RWPE1 (cell line): ENCODE measurements at places on chromosomes 3 and 15.
A peak's percentile ranks its signal among the peaks of the same experiment; 100 is the strongest.

DNA sequence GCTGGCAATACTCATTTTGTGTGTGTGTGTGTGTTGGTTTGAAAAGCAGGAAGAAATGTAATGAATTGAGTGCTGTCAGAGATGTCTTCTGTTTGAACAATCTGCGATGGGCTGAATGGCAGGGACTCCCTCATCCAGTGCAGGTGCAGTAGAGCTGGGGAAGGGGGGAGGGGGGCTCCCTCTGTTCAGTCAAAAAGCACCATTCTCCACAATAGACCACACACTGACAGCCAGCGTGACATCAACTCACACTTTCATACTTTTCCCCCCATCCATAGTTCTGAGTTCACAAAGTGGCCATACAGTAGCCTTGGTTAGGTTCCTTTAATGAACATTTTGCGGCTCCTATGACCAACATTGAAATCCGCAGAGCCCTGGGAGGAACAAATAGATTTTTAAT, 10.4 kb downstream of the SOX2 start:
- DNase-seq, result no peak

DNA sequence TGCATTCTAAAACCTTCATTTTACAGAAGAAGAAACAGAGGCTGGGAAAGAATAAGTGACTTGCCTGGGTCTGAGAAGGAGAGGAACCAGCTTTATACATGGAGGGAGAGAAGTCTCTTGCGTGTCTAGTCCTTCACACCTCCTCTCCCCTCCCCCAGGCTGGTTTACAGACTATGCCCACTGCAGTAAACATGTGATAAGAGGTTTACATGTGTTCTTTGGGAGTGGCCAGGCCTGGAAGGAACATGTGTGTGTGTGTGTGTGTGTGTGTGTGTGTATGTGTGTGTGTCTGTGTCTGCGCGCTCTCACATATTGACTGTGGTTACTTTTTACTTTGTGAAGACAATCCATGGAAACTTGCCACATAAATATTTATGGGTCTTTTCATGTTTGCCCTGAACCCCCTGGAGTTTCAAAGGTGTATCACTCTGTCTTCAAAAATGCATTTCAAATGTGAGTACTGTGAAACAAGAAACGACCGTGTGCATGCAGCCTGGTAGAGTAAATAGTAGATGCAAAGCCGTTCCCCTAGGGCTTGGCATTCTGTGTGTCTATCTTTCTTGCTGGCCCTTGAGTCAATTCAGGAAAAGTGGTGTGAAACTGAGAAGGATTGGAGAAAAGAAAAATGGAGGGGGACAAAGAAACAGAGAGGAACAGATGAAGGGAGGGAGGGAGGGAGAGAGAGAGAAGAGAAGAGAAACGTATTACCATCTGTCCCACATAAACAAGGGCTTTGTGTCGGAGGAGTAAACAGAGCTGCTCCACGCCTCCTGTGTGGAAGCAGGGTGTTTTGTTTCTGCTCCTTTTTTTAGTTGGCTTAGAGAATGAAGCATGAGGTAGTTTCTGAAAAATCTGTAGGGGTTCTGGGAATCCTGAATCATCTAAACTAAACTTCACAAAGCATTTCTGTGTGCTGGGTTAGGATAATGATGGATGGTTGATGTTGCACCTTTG, 51.7 kb downstream of the CLDN11 start:
- no peak for DNase-seq

- DNase-seq, result peak; percentile 49
Measured at GRCh38 chr15:60520825-60521368, 42.0 kb upstream of the ICE2 start.

DNA sequence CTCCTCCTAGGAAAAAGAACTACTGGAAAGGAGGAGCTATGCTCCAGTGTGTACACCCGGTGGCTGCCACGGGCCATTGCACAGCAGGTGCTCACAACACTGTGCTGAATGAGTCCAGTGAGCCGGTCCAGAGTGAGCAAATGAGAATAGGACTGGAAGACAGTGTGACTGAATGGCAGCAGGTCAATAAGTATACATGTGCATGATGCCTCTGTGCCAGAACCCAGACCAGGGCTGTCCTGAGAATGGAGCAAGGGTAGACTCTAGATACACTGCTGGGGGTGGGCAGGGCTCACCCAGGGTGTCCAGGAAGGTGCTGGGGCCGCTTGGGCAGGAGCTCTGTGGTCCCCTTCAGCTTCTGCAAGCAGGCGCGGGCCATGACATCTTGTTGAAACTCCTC, 8.3 kb downstream of the POLG start:
- DNase-seq, result no peak

GRCh38 chr15:93716615-93717231, 514.6 kb upstream of the MCTP2 start:
- DNase-seq, result no peak

DNA sequence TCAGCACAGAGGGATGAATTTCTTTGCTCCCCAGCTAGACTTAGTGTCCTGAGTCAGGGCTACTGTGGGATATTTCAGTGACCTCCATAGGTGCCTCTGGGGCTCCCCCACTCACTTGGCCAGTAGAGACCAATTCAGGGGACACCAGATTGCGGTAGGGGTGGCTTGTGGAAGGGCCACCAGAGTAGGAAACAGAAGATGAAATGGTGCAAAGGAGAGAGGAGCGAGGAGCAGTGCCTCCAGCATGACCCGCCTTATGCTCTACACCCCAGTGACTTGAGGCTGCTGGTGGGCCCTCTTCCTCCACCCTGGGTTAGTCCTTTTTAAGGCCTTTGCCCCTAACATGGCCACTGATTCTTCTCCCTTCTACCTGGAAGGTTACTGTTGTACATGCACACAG, 2.5 kb downstream of the AEN start:
- DNase-seq, result no peak

DNA sequence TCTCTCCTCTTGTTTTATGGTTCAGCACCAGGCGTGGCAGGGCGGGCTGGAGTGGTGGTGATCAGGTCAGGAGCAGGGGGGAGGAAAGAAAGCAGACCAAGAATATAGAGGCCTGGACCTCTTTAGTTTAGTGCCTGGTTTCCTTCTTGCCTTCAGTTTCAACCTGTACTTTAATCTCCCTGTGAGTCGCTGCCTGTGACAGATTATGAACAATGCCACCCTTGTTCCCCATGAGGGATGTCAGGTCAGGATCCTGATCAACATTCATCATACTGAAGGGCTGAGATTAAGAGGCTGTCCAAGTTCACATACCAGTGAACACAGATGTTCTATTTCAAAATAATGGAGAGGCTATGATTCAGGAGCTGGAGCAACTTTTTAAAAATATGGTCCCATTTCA, 11.4 kb downstream of the ENTPD3 start:
- peak; percentile 8 for DNase-seq

- DNase-seq, result peak; percentile 72
Measured at GRCh38 chr3:181700168-181701087, 11.3 kb upstream of the SOX2 start.

DNA sequence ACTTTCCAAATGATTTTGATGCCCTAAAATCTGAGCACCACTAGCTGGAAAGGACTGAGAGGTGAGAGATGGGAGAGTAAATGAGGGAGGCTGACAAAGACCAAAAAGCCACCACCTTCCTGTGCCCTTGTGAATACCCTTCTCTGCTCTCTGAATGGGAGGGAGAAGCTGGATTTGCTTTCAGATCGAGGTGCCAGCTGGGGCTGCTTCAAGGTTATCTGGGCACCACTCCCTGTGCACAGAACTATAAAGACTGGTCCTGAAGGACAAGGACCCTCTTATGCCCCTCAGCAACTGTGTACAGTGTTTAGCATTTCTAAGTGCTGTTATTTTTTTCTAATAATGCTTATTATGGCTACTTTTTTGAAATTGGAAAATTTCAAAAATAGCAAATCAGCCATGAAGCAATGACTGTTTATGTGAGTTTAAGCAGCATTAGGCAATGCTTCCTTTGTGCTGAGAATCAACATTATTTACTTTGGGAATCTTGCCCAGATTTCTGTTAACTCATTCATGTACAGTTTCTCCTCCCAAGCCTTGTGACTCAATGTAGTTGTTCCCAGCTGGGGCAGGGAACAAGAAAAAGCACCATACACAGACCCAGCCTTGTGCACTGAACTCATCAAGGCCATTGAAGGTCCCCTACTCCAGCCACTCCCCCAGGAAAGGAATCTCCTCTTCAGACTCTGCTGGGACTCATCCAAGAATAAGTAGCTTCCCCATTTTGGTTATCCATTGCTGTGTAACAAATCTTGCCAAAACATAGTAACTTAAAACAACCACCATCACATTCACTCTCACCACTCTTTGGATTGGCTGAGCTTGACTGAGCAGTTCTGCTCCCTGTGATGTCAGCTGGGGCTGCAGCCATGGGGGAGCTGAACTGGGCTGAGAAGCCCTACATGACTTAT, 37.3 kb upstream of the CDV3 start:
- peak; percentile 81 for DNase-seq
